ENCODE measurements at places on chromosomes 6 and 20. TPM values are rescaled to one million over a fixed set of nuclear protein-coding genes. Genes with fewer than 3 reads are reported as not detected.
A peak's percentile ranks its signal among the peaks of the same experiment; 100 is the strongest.

CNKSR3 gene
- total RNA-seq = not detected

DNA sequence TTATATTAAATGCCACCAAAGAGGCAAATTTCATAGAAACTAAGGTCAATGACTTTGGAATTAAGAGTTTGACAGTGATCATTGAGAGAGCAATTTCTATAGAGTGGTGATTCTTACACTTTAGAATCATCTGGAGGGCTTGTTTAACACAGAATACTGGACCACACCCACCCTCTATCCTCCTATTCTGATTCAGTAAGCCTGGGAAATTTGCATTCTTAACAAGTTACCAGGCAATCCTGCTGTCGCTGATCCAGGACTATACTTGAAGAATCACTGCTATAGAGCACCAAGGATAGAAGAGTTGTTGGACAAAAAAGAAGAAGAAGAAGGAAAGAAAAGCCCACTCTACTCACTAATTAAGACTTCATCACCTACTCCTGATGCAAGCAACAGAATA lies 21.3 kb upstream of the TBX18 start:
- DNase-seq = no peak
- H3K4me3 ChIP-seq = no peak overlapping the region
- H3K36me3 ChIP-seq = no peaks in the 10 kb centered on the region
- no peak overlapping the region for H3K27ac ChIP-seq
- H3K4me1 ChIP-seq = no peaks in the 10 kb centered on the region
- H3K27me3 ChIP-seq = peaks cover 2% of the 10 kb centered on the region

SLC17A9 gene
- total RNA-seq = 40.9 TPM

TRAPPC3L gene
- not detected for total RNA-seq

DNA sequence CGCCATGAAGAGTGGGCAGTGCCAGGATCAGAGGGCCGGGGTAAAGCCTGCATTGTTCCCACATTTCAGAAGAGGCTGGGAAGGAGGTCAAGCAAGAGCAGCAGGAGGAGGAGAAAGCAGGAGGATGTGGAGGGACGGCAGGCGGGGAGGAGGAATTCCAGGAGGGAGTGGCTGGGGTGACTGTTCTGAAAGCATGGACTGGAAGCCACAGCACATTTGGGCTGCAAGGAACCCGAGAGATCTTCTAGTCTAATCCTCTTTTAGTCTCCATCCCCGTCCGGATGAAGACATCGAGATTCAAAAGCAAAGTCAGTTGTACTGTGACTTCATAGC lies 76.9 kb downstream of the FAM50B start:
- H3K27me3 ChIP-seq = peaks cover 28% of the 10 kb centered on the region
- H3K36me3 ChIP-seq = no peaks in the 10 kb centered on the region
- no peak for DNase-seq
- no peak overlapping the region for H3K4me3 ChIP-seq
- no peak overlapping the region for H3K27ac ChIP-seq

CST4 gene
- total RNA-seq = not detected

EFCAB8 gene
- 0.47 TPM for total RNA-seq

- DNase-seq = no peak
These were observed 9.1 kb downstream of the PAX1 start for GRCh38 chr20:21714297-21715192.

DNA sequence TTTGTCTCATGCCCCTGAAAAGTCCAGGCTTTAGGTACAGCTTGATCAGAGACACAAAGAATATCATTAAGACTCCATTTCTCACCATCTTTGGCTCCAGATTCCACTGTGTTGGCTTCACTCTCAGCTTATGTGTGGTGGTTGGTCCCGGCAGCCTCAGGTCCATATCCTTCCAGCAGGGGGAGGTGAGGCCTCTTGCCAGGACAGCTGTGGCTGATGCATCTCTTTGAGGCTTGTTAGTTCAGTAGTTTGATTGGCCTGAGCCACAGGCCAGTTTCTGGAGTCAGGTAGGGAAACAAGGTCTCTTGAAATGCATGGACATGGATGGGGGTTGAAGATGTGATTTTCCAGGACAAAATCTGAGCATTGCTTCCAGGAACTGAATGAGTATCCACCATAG lies 62.4 kb downstream of the JAG1 start:
- no peaks in the 10 kb centered on the region for H3K27me3 ChIP-seq
- DNase-seq = no peak
- H3K4me3 ChIP-seq = no peak overlapping the region
- H3K27ac ChIP-seq = no peak overlapping the region

TFAP2A gene
- total RNA-seq = not detected

- peaks cover 8% of the 10 kb centered on the region for H3K27me3 ChIP-seq
- H3K4me3 ChIP-seq = no peak overlapping the region
- DNase-seq = no peak
- H3K36me3 ChIP-seq = no peaks in the 10 kb centered on the region
- no peak overlapping the region for H3K27ac ChIP-seq
These were observed 272.0 kb upstream of the SOX4 start for GRCh38 chr6:21321531-21321930.

DNA sequence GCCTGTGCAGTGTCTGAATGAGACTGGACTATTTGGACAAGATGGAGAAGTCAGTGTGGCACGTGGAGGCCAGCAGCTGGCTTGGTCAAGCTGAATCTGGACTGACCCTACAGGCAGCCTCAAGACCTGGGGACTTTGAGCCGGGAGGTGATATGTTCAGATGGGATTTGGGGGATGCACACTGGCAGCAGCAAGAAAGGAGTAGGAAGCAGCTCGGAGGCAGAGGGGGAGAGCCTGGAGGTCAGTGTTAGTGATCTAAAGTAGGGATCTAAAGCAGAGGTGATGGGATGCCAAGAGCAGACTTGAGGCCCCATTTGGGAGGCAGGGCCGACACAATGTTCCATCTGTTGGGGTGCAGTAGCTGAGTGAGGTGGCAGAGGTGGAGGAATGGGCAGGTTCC lies 2.8 kb downstream of the MAPK13 start:
- no peaks in the 10 kb centered on the region for H3K27me3 ChIP-seq
- DNase-seq = no peak
- peak overlapping the region; percentile 36 for H3K27ac ChIP-seq
- peaks cover 23% of the 10 kb centered on the region for H3K36me3 ChIP-seq
- H3K4me3 ChIP-seq = no peak overlapping the region

- H3K27ac ChIP-seq = no peak overlapping the region
- no peaks in the 10 kb centered on the region for H3K36me3 ChIP-seq
- DNase-seq = no peak
- no peak overlapping the region for H3K4me3 ChIP-seq
These were observed 538.4 kb upstream of the CITED2 start for GRCh38 chr6:139912735-139913400.

LAMA2 gene
- total RNA-seq = not detected

GRCh38 chr6:110662490-110663211 lies 152.6 kb downstream of the CDK19 start:
- H3K27me3 ChIP-seq = no peaks in the 10 kb centered on the region
- DNase-seq = no peak
- peaks cover 26% of the 10 kb centered on the region for H3K36me3 ChIP-seq
- H3K4me3 ChIP-seq = no peak overlapping the region
- H3K27ac ChIP-seq = no peak overlapping the region
- H3K4me1 ChIP-seq = no peaks in the 10 kb centered on the region

- no peak for DNase-seq
These were observed 18.2 kb downstream of the TPX2 start for GRCh38 chr20:31757254-31757653.

DNA sequence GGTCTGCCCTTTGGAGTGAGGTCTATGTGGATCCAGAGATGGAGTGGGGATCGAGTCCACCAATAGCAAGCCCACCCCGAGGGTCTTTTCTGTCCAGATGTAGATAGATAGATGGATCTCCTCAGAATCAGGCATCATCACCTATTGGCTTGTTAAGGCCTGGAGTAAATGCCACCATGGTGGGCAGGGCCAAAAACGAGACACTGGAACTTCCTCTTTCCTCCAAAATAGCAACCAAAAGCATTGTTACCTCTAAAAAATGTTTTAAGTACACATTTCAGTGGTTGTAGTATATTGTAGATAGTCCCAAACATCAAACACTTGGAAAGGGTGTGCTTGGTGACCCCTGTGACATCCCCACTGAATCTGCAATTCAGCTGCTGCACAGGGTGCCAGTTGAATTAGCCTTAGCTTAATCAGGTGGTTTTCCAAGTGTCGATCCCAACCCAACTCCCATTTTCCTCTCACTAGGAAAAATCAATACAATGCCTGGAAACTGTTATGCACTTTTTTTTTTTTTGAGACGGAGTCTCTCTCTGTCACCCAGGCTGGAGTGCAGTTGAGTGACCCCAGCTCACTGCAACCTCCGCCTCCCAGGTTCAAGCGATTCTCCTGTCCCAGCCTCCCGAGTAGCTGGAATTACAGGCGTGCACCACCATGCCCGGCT lies 35.0 kb upstream of the NELFCD start:
- H3K27ac ChIP-seq = no peak overlapping the region
- H3K4me3 ChIP-seq = no peak overlapping the region
- no peaks in the 10 kb centered on the region for H3K36me3 ChIP-seq
- H3K4me1 ChIP-seq = no peaks in the 10 kb centered on the region

DNA sequence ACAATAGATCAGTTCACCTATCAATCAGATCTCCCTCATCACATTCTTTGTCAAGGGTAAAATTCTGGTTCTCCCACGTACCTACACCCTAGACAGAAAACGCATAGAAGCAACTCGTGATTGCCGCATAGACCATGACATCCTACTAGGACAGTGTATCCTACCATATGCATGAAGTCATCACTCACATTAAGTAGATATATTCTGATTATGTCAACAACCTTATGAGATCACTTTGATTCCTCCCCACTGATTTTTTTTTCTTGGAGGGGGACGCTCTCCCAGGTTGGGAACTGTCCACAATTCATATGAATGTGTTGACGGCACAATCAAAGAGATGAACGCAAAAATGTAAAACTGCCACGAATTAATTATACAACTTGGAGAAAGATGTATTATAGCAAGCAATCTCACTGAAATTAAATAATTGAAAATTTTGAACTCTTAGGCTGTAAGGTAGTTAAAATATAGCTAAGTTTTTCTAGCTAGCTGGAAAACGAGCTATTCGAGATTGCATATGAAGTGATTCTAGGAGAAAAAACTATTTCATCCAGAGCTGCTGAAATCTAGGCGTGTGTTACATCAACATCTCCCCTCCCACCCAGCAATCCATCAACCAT lies 82.5 kb upstream of the CCDC28A start:
- DNase-seq = no peak
- H3K4me1 ChIP-seq = peaks cover 3% of the 10 kb centered on the region
- H3K4me3 ChIP-seq = peak overlapping the region; percentile 55
- no peak overlapping the region for H3K27ac ChIP-seq

DNA sequence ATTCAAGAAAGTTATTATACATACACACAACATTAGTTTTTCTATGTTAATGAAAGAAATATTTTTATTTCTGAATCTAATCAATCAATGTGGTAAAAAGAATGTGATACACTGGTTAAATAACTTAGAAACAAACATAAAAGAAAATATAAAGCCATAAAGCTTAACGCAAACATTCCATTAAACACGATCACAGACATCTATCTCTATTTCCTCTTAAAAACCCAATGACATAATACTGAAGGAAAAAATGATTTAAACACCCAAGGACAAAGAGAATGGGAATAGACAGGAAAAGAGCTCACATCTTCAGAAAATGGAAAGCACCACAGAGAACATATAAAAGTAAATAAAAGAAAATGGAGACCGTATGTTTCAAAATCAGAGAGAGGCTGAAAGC lies 19.4 kb downstream of the ZUP1 start:
- H3K27me3 ChIP-seq = no peaks in the 10 kb centered on the region
- DNase-seq = no peak
- H3K4me1 ChIP-seq = peaks cover 7% of the 10 kb centered on the region
- H3K36me3 ChIP-seq = peaks cover 10% of the 10 kb centered on the region

GRCh38 chr6:72651174-72651573 lies 29.3 kb downstream of the KCNQ5 start:
- peaks cover 19% of the 10 kb centered on the region for H3K4me1 ChIP-seq
- no peaks in the 10 kb centered on the region for H3K27me3 ChIP-seq
- H3K27ac ChIP-seq = no peak overlapping the region
- no peak for DNase-seq

PCSK2 gene
- not detected for total RNA-seq

NKAIN4 gene
- total RNA-seq = not detected

FGD2 gene
- total RNA-seq = 9.8 TPM

RBM38 gene
- 60.9 TPM for total RNA-seq

- H3K4me3 ChIP-seq = no peak overlapping the region
- peaks cover 13% of the 10 kb centered on the region for H3K36me3 ChIP-seq
- H3K4me1 ChIP-seq = peaks cover 5% of the 10 kb centered on the region
- peaks cover 14% of the 10 kb centered on the region for H3K27me3 ChIP-seq
These were observed 219.6 kb downstream of the CD83 start for GRCh38 chr6:14337152-14337551.

ESR1 gene
- total RNA-seq = 0.94 TPM

DNA sequence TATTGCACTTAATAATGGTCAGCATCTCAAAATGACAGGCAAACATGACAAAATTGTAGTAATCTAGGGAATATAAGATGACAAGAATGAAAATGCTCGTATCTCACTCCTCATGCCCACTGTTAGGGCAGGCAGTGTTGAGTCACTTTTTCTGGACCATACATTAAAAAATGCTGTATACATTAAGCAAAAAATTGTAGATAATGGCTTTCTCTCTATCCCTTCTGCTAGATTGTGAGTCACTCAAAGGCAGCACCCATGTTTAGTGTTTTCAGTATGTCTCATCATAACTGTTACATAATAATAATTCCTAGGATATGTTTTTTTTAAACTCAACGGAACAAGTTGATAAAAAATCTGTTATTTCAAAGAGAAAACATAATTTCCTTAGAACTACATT lies 199.3 kb downstream of the TENT5A start:
- no peak overlapping the region for H3K27ac ChIP-seq
- no peak for DNase-seq
- no peaks in the 10 kb centered on the region for H3K27me3 ChIP-seq

ULBP2 gene
- 0.53 TPM for total RNA-seq

GRCh38 chr6:41193171-41193734 lies 7.7 kb downstream of the TREML2 start:
- H3K36me3 ChIP-seq = peaks cover 68% of the 10 kb centered on the region
- DNase-seq = no peak
- H3K4me1 ChIP-seq = peaks cover 46% of the 10 kb centered on the region
- H3K4me3 ChIP-seq = no peak overlapping the region
- H3K27ac ChIP-seq = peak overlapping the region; percentile 79

GRCh38 chr6:30348957-30349356 lies 4.0 kb downstream of the RPP21 start:
- no peak for DNase-seq
- H3K27ac ChIP-seq = no peak overlapping the region
- H3K27me3 ChIP-seq = peaks cover 25% of the 10 kb centered on the region
- peaks cover 20% of the 10 kb centered on the region for H3K4me1 ChIP-seq

GRCh38 chr6:56220078-56220477 lies 27.3 kb downstream of the COL21A1 start:
- no peak overlapping the region for H3K27ac ChIP-seq
- no peaks in the 10 kb centered on the region for H3K27me3 ChIP-seq
- no peaks in the 10 kb centered on the region for H3K4me1 ChIP-seq
- H3K36me3 ChIP-seq = no peaks in the 10 kb centered on the region
- DNase-seq = no peak
- no peak overlapping the region for H3K4me3 ChIP-seq

TUBB2B gene
- not detected for total RNA-seq

Data from activated naive CD8-positive, alpha-beta T cell treated with anti-CD3 and anti-CD28 coated beads, Interleukin-2, amount 10 ng/mL, durations not matched to agents 7 days and 5 days (primary cell).